ENCODE measurements at places on chromosomes 2 and 18. TPM values are rescaled to one million over a fixed set of nuclear protein-coding genes. Genes with fewer than 3 reads are reported as not detected.

The GGCX gene
- total RNA-seq, result 42.1 TPM

The IL36RN gene
- total RNA-seq, result 0.06 TPM

The SGPP2 gene
- total RNA-seq, result 0.16 TPM

The RAPGEF4 gene
- 0.15 TPM for total RNA-seq

The ARL5A gene
- total RNA-seq, result 24.4 TPM

The ARHGAP15 gene
- total RNA-seq, result not detected

The ELAC1 gene
- total RNA-seq, result 4.0 TPM

The WIPF1 gene
- 19.3 TPM for total RNA-seq

The PLCL1 gene
- total RNA-seq, result not detected

The SKA1 gene
- 17.1 TPM for total RNA-seq

The FAM228A gene
- total RNA-seq, result not detected

The STK16 gene
- 28.0 TPM for total RNA-seq

Data from A549 treated with CpdA at 1 μM for 4 hours (cell line).